ENCODE measurements at places on chromosomes 12 and 14.

DNA sequence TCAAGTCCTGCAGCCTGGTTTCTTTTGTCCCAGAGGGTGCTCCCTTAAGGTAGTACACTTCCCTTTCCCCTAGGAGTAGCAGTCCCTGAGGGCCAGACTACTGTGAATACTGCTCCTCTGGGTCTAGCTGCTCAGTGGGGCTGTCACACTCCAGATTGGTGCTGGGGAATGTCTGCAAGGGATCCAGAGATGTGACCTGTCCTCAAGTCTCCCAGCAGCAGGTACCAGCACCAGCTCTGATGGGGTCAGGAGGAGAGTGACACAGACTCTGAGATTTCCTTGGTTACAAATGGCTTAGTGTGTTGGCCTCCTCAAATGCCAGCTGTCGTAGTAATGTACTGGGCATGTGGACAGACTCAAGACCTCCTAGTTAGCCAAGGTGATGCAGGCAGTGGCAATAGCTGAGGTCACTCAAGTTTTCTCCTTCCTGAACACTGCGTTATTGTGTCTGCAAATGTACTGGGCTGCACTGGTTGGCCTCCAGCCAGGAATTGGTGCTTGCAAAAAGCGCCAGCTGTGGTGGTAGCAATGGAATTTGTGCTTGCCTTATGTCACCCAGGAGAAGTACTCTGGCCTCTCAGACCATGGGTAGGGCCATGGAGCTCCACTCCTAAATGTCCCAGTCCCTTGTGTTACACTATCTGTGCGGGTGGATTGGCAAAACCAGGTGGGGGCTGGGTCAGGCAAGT is 36.4 kb upstream of the AEBP2 start:
- DNase-seq, result no peak

GRCh38 chr12:57368349-57369095 is 62.3 kb downstream of the R3HDM2 start:
- DNase-seq, result no peak

GRCh38 chr14:99755629-99756603 is 37.3 kb upstream of the EML1 start:
- no peak for DNase-seq

DNA sequence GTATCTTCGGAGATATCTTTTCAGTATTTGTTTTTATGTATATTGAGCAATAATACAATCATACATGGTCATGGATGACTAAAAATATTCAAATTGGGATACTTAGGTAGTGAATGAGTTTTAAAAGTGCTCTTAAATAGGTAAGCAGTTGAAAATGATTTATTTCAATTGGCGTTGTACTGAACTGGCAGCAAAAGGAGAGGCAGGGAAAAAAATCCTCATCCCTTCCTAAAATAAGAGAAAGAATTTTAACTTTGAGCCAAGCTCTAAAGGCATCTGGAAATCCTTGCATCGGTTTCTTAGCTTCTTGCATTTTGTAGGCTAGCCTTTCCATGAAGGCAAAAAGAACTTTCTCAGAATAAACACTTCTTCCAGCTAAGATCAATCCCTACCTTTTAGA is 125.2 kb downstream of the MGST1 start:
- DNase-seq, result no peak

DNA sequence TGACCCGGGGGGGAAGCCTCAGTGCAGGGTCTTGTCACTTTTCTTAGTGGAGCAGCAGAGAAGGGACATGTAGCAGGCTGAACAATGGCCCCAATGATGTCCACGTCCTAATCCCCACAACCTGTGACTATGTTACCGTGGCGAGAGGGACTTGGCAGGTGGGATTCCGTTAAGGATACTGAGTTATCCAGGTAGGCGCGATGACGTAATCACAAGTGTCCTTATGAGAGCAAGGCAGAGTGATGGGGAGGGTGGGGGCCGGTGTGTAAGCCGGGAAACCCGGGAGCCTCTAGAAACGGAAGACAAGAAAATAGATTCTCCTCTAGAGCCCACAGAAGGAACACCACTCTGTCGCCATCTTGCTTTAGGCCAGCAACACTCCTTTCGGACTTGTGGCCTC is 4.4 kb downstream of the OTUB2 start:
- no peak for DNase-seq

- no peak for DNase-seq
These were observed 24.3 kb downstream of the UBR7 start for GRCh38 chr14:93231129-93231979.

DNA sequence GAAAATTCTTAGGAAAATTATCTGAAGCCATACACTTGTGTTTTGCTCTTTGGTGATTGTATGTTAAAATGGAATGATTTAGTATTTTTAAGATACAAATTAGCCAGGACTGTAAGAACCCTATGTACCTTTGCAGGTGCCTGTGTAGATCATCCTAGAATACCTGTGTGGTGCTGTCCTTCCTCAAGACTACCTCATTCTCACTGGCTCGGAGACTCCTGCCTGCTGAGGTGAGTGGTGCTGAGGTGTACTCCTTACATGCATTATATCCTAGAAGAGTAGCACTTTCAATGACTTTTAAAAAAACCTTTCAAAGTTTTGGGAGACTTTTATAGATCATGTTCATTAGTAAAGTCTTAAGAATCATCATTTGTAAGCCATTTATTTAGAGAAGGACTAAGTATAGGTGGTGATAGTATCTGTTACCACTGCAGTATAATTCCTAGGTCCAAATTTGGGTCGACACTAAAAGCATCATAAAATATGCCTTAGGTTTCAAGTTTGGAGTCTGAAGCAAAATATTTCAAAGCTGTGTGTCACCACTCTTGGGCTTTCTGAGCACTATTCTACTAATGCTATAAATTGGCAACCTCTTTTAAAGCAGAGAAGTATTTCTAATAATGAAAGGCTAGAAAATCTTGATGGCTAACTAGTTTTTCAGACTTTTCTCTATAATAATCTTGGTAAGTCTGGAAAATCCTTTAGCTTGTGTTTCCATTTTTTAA is 36.6 kb downstream of the RASSF8 start:
- no peak for DNase-seq

GRCh38 chr14:46861753-46862152 is 210.2 kb upstream of the RPL10L start:
- no peak for DNase-seq

Data from activated CD4-positive, CD25-positive, alpha-beta regulatory T cell treated with anti-CD3 and anti-CD28 coated beads, Interleukin-2, amount 50 U/mL, for 16 hours (primary cell).